ENCODE measurements at places on chromosomes 12 and 14.

GRCh38 chr14:99889268-99889667 lies 96.1 kb downstream of the EML1 start:
- no peak for DNase-seq

DNA sequence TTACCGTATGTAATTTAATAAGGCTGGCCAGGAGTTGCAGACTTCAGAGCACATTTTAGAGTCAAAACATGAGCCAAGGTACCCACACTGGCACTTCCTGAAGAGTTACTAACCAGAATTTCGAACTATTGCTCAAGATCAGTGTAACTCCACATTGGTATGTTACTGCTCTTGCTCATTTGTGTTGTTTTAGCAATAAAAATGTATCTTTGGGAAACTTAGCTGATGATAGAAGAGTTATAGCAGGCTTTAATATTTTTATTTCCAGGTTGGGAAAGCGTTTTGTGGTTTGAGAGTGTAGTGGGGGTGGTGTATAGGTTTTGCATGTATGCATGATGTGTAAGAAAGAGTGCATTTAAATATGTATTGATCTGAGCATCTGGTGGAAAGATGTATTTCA lies 96.6 kb downstream of the SCN8A start:
- no peak for DNase-seq

GRCh38 chr14:88029500-88029899 lies 24.6 kb downstream of the GPR65 start:
- no peak for DNase-seq

- DNase-seq: peak; percentile 12
These were observed 185.6 kb downstream of the TMEM117 start for GRCh38 chr12:44021471-44021971.

DNA sequence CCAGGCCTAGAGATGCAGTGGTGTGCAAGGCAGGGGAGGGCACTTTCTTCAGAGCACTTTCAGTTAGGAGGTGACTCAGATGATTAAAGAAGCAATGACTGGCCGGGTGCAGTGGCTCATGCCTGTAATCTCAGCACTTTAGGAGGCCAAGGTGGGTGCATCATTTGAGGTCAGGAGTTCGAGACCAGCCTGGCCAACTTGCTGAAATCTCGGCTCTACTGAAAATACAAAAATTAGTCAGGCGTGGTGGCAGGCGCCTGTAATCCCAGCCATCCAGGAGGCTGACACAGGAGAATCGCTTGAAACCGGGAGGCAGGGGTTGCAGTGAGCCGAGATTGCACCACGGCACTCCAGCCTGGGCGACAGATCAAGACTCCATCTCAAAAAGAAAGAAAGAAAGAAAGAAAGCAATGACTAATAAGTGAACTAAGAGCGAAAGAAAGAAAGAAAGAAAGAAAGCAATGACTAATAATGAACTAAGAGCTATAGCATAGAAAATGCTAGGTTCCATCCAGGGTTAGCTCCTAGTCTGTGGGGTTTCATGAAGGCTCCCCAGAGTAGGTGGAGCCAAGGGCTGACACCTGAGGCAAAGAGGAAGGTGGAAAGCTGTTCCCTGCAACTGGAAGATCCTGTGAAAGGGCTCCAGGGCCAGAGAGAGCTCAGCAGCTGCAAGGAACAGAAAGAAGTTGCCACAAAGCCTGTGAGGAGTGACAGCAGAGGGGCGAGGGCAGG lies 334.5 kb downstream of the CACNA1C start:
- peak; percentile 40 for DNase-seq

DNA sequence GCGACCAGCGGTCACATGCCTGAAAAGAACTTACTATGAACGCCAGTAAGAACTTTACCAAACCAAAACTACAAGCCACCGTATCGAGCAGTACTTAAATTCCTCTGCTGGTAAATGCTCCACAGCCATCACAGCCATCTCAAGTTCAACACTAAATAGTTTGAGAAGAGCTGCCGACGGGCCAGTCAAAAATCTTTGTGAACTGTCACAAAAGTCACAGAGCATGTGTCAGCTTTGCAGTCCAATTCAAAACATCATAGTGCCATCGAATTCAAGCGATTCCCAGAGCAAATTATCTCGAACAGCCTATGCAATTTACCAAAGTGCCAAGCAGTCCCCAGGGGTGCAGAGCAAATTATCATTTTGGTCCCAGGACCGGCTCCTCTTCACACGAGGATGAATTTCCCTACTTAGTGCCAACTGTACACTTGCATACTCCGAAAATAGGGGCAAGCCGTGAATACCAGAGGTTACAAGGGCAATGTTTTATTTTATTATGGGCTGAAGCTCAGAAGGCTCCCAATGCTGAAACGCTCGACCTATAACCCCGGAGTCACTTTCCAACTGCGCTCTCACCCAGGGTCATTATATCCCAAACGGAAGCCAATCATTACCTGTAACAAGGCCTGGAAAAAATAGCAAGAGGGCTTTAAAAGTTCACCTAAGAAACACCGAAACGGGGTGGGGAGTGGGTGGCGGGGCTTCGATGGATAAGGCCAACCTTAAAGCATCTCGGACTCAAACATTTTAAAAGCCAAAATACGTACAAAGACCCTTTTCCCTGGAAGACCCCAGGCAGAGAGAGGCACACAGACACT lies 1.1 kb downstream of the LRP6 start:
- peak; percentile 34 for DNase-seq

DNA sequence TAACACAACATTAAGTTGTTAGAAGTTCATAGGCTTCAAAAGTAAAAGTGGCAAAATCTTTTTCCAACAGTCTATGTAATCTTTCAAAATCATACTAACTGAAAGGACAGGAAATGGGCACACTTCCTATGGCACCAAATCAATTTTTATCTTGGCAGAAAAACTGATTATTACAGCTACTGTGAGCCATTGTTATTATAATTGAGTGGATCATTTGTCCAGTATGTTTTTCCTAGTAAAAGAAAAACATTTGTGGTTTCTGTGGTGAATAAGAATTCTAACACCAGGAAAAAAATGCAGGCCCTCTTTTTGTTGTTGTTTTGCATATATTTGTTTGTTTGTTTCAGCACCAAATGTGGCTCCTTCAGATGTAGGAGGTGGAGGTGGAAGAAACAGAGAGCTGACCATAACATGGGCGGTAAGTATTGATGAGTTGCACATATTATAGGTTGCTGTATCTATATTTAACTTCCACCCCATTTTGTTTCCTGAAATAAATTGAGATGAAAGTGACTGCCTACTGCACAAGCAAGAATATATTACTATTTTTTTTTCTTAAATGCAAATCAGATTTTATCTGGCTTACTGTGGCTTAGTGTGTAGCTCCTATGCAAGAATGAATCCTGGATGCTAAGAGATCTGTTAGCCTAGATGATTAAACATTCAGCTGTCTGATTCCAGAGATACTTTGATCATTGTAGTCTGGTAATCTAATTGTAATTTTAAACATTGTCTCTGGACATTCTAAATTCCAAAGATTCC lies 174.1 kb upstream of the PDZRN4 start:
- DNase-seq: no peak

GRCh38 chr12:26268841-26269561 lies 73.6 kb downstream of the SSPN start:
- DNase-seq: no peak

DNA sequence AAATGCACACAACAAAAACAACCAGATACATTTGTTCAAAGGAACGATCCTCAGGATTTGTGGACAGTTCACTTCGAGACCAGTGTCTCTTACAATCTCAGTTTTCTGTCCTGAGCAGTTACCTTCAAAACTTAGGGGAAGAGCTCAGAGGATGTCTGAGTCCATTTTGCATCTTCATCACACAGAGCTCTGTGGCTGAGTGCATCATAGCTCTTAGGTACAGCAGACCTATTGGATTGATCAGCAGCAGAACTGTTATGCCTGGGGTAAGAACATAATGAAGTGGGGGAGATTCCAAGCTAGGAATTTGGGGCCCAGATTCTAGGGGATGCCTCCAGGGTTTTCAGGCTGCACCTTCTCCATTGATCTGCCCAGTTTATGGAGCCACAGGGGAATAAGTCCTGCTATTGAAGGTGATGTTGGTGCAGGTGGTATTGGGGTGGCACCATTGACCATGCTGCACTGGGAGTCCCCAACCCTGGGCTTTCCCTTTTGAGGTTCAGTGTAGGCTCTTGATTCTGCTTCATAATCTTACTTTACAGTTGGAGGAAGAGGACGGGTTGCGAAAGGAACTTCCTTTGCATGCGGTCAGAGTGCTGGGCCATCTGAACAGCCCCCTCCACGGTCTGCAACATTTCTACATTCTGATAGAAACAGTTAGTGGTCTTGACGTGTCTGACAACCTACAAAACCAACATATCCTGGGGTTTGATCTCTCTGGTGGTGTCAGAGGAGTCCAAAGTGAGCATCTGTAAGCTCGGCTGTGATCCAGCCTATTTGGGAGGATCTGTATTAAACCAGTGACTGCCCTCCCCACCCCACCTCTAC lies 112.8 kb downstream of the CHST11 start:
- DNase-seq: peak; percentile 57

DNA sequence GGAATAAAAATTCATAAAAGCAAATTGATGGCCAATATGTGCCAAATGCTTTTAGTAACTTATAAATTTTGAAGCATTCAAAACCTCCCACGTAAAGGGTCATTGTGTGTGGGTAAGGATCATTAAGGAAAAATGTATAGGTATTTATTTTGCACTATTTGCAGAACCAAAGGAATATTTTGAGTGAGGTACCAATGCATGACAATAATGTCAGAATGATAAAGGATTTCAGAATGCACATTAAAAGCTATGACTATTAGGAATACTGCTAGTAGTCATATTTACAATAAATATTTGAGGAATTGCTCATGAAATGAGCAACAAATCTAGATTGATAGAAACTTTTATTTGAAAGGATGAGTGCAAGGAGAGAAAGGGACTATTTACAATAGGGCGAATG lies 932.8 kb downstream of the SLC6A15 start:
- DNase-seq: no peak

DNA sequence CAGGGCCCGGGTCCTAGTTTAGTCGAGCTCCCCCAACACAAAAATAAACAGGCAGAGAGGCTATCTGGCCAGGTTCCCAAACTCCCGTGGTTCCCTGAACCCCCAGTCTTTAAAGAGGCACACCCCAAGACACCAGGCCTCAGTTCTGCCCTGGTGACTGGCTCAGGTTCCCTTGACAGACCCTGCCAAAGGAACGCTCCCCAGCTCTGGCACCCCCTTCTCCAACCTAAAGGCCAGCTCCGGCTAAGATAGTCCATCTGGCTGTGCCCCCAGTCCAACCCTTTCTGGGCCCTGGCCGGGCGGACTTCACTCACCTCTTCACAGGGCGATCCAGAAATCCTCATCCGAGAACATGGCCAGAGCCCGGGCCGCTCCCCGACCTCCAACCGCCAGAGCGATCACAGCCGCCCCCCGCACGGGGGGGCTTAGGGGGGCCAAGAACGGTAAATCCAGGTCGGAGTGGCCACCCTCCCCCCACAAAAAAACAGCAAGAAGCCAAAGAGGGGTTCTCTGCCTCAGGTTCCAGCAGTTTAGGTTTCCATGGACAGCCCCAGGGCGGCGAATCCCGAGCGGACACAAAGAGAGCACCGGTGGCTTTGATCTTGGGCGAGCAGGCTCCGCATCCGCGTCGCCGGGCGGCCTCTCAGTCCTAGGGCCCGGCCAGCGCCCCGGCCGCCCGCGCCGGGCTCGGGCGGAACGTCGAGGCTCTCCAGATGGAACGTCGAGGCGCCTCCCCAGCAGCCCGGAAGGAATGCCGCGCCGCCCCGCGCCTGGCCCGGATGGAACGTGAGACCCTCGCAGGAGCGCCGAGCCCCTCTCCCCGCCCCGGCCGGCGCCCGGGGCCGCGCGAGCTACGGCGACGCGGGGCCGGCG lies 1.1 kb downstream of the KMT2D start:
- peak; percentile 68 for DNase-seq

GRCh38 chr12:119154435-119154818 lies 24.3 kb upstream of the HSPB8 start:
- DNase-seq: no peak

DNA sequence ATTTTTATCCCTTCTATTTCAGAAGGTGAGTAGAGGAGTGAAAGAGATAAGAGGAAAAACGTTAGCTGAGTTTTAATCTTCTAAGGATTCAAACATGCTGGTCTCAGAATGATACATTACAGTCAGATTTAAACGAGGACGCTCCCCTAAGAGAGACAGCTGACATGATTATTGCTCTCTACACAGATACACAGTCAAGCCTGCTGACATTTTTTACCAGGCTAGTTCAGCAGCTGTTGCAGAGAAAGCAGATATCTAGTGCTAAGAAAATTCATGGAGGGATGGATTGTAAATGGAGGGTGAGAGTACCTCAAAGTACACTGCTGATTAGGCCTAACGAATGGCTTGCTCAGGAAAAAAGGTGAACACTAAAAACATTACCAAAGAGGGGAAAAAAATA lies 31.9 kb upstream of the SOS2 start:
- DNase-seq: no peak

- DNase-seq: peak; percentile 28
These were observed 32.4 kb upstream of the HELB start for GRCh38 chr12:66269757-66270383.

- no peak for DNase-seq
These were observed 77.6 kb downstream of the SCAF11 start for GRCh38 chr12:45912774-45913173.

DNA sequence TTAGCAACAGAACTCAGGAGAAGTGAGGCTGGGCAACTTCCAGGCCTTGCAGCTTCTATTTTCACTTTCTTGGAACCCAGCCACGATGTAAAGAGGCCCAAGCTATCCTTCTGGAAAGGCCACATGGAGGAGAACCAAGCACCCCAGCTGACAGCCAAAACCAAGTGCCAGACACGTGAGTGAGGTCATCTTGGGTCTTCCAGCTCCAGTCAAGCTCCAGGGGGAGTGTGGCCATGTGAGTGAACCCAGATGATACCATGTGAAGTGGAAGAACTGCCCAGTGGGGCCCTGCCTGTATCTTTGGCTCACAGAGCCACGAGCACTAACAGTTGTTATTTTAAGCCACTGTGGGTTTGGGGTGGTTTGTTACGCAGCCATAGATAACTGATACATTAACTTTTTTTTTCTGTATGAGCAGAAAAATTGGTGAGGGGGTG lies 126.8 kb upstream of the MAP1LC3B2 start:
- no peak for DNase-seq

DNA sequence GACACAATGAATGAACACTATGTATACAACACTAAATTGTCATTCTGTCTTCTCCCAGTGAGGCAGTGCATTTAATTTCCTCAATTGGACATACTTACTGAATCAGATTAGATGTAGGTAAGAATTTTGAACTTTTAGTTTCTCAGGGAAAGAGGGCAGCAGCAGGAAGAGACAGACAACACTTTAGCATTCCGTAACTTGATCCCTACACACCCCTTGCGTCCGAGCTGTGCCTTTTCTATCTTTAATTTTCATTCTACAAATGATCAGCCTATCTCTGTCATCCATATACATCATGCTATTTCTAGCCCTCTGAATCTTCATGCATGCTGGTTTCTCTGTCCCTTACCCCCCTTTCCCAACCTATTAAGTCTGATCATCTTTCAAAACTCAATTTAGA lies 358.0 kb upstream of the RPL10L start:
- no peak for DNase-seq

DNA sequence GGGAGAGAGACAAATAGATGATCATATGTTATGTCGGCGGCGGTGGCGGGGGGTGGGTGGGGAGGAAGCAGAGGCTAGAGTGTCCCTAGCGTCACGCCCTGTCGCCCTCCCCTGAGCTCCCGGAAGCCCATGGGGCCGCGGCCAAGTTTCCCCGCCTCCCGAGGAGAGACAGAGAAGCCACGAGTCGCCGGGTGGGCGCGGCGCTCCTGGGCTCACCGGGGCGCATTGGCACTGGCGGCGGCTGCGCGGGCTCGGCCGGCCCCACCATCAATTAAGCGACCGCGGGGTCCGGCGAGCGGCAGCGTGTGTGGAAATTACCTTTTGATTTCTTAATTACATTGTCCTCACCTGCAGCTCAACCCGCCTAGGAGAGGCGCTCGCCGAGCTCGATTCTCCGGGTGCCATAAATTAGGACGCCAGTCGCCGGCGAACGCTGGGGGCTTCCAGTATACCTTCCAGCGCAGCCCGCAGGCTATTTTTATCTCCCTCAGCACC lies 119.9 kb upstream of the LHX5 start:
- DNase-seq: peak; percentile 65
